Psoas muscle (tissue), 8 donors: ENCODE measurements at places on chromosomes 11 and 22. TPM values are rescaled to one million over a fixed set of nuclear protein-coding genes. Genes with fewer than 3 reads are reported as not detected.

CLCF1 gene
- total RNA-seq, result 1.5 TPM

PKNOX2 gene
- total RNA-seq, result 14.5 TPM

KCNA4 gene
- not detected for total RNA-seq

TTC36 gene
- 1.2 TPM for total RNA-seq

KRTAP5-7 gene
- not detected for total RNA-seq

HMGXB4 gene
- total RNA-seq, result 12.4 TPM

DNA sequence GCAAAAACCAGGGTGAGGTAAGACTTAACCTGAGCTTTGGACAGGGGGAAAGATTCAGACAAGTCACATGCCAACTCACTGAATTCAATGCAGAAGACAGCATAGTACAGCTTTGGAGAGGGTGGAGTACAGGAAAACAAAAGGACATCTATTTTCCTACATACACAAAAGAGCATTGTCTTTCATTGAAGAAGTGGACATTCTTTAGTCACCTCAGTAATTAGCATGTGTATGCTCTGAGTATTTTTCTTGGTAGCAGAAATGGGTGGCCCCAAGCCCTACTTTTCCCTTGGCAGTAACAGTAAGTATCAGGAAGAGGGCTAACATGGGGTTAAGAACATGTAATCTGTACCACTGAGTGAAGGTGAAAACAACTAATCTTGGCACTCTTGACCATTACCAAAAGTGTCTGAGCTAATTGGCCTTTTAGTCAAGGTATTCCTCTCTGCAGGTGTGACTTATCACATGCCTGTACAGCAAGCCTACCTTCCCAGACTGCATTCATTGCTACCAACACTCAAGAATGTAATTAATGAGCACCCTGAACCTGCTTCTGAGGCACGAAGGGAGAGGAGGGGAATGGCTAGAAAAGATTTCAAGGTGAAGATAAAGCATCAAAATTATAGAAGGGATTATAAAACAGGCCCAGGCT is 33.9 kb downstream of the SYTL2 start:
- no peak for DNase-seq
- H3K4me3 ChIP-seq, result no peak overlapping the region
- H3K27me3 ChIP-seq, result no peaks in the 10 kb centered on the region
- no peaks in the 10 kb centered on the region for H3K36me3 ChIP-seq
- H3K27ac ChIP-seq, result no peak overlapping the region

DNA sequence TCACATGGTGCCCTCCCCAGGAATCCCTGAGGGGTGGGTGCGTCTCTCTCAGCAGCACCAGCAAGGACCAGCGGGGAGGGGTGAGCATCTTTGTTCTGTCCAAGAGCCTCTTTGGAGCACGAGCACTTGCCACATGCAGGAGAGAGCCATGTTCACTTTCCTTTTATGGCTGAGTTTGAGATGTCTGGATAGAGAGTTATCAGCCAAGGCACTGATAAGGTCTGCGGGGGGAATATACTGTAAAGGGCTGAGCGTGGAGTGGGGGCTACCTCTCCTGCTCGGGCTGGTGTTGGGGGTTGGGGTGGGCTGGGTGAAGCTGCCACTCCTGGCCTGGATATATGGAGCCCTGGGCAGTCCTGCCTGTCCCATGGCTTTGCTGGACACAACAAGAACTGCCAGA is 34.9 kb upstream of the CCDC188 start:
- H3K36me3 ChIP-seq, result no peaks in the 10 kb centered on the region
- no peak overlapping the region for H3K4me3 ChIP-seq
- DNase-seq, result no peak
- H3K27me3 ChIP-seq, result peaks cover 2% of the 10 kb centered on the region
- H3K27ac ChIP-seq, result no peak overlapping the region

- no peak for DNase-seq
- H3K4me3 ChIP-seq, result no peak overlapping the region
Observed at GRCh38 chr22:25896592-25896991, 154.6 kb downstream of the MYO18B start.

GRCh38 chr11:95795627-95796295 is 5.5 kb downstream of the CEP57 start:
- H3K4me1 ChIP-seq, result peaks cover 12% of the 10 kb centered on the region
- H3K27ac ChIP-seq, result no peak overlapping the region
- H3K4me3 ChIP-seq, result no peak overlapping the region
- H3K27me3 ChIP-seq, result no peaks in the 10 kb centered on the region

DNA sequence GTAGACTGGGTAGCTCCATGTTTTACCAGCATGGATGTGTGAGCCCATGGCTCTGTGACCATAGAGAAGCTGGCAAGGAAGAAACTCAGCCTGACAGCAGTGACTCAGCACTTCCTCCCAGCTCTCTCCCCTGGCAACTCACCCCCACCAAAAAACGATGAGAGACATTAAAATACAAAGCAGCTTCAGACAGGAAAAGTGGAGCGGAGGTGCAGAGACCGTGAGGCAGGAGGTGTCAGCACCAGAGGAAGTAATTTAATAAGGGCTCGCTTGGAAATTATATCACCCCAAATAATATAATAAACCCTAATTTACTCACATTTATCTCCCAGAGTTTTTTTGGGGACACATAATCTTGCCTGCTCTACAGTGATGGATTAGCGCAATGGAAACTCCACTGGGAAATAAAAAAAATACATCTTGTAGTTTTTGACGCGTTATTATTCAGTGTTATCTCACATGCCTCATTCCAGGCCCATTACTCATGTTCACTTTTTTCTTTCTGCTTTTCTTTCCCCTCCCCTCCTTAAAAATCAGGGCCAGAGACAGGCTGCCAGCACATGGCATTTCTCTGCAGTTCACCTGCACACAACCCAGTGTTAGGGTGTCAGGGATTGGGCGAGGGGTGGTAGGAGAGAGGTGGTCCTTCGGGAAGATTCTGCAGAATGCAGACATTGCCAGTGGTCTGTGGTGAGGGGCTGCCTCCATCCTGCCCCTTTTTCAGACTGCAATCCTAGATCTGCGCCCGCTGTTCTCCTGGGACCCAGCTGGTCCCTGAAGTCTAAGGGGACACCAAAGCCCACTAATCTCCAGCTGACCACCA is 170.8 kb downstream of the BUD13 start:
- no peak overlapping the region for H3K4me3 ChIP-seq
- H3K27ac ChIP-seq, result no peak overlapping the region
- no peak for DNase-seq
- H3K36me3 ChIP-seq, result no peaks in the 10 kb centered on the region
- H3K4me1 ChIP-seq, result no peaks in the 10 kb centered on the region
- no peaks in the 10 kb centered on the region for H3K27me3 ChIP-seq

DNA sequence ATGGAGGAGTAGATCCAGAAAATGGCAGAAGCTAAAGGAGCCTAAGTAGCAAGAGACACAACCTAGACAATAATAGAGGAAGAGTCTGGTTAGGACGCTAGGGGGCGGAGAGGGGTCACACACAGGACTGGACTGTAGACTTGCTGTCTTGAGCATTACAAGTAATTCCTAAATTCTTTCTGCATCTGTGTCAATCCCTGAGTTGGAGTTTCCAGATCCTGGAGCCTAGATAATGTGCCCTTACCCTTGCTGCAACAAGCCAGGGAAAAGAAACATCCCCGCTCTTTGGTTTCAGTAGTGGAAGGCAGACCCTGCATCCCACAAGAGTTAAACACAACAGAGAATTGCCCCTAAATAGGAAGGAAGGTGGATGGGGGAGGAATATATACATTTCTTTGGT is 14.9 kb upstream of the CCDC73 start:
- H3K27me3 ChIP-seq, result no peaks in the 10 kb centered on the region
- no peak overlapping the region for H3K27ac ChIP-seq
- no peaks in the 10 kb centered on the region for H3K4me1 ChIP-seq
- no peak for DNase-seq
- H3K4me3 ChIP-seq, result no peak overlapping the region
- no peaks in the 10 kb centered on the region for H3K36me3 ChIP-seq

DNA sequence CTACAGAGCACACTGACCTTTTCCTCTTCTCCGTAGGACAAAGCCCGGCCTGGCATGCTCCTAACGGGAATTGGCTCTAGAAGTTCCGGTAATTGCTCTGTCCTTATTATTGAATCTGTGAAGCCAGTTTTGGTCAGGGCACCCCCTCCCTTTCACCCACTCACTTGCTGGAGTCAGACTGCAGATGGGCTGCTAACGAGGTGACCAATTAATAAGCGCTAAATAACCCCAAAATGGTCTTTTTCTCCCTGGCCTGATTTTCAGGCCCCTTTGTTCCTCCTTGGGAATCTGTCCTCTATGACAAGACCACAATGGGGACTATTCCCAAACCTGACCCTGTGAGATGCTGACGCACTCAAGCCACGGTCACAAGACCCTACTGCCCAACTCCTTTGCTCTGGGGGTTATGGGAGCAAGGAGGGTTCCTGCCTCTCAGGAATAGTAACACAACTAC is 610.0 kb upstream of the CADM1 start:
- no peak overlapping the region for H3K27ac ChIP-seq
- no peaks in the 10 kb centered on the region for H3K27me3 ChIP-seq
- no peak overlapping the region for H3K4me3 ChIP-seq

DNA sequence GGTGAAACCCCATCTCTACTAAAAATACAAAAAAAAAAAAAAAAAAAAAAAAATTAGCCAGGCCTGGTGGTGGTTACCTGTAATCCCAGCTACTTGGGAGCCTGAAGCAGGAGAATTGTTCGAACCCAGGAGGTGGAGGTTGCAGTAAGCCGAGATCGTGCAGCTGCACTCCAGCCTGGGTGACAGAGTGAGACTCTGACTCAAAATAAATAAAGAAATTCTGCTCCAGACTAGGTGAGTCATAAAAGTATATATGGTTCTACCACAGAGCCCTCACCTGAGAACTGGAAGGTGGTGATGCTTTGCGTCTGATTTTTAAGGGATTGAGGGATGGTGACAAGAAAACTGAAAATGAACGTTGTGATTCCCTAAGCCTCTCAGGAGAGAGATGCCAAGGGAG is 58.4 kb downstream of the NTM start:
- no peaks in the 10 kb centered on the region for H3K36me3 ChIP-seq
- no peaks in the 10 kb centered on the region for H3K4me1 ChIP-seq
- no peak overlapping the region for H3K27ac ChIP-seq
- no peaks in the 10 kb centered on the region for H3K27me3 ChIP-seq
- H3K4me3 ChIP-seq, result no peak overlapping the region
- no peak for DNase-seq

DNA sequence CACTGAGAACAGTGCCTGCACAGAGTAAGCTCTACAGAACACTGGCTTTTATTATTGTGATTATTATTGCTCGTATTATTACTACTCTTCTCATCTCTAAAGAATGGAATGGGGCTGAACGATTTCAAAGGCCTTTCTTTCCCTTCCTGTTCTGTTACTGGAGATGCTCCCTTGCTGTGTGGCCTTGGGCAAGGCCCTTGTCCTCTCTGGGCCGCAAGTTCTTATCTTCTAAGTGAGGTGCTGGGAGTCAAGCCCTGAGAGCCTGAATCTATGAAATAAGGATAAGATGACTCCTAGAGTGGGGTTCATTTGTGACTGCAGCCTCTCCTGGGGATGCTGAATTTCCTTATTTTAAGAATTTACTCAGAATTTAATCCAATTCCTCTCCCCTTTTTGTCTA is 113.5 kb downstream of the FBXO7 start:
- no peaks in the 10 kb centered on the region for H3K36me3 ChIP-seq
- no peaks in the 10 kb centered on the region for H3K4me1 ChIP-seq
- H3K27me3 ChIP-seq, result no peaks in the 10 kb centered on the region
- H3K27ac ChIP-seq, result no peak overlapping the region
- H3K4me3 ChIP-seq, result no peak overlapping the region

DNA sequence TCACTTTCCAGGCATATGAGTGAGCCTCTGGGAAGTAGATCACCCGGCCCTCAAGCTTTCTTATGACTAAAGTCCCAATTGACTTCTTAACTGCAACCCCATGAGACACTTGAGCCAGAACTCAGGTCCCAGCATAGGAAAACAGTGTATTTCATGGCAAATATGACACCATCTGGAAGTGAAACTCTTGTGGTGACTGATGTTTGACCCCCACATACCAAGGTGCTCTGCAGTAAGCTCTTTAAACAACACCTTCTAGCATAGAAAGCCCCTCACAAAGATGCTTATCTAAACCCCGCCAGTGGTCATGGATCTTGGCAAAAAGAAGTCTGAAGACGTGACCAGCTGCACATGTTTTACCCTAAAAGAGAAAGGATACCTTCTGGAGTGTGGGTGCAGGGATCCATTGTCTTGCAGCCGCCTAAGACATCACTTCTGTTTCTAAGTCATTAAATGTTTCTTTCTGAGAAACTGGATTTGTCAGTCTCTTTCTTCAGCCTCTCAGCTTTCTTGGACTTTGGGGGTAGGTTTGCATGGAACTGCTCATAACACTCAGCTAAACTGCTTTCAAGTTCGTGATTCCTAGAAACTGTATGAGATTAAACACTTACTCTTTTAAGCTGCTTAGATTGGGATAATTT is 7.4 kb upstream of the PELI3 start:
- no peaks in the 10 kb centered on the region for H3K27me3 ChIP-seq
- H3K36me3 ChIP-seq, result no peaks in the 10 kb centered on the region
- H3K4me1 ChIP-seq, result no peaks in the 10 kb centered on the region
- no peak for DNase-seq
- no peak overlapping the region for H3K4me3 ChIP-seq
- H3K27ac ChIP-seq, result no peak overlapping the region

DNA sequence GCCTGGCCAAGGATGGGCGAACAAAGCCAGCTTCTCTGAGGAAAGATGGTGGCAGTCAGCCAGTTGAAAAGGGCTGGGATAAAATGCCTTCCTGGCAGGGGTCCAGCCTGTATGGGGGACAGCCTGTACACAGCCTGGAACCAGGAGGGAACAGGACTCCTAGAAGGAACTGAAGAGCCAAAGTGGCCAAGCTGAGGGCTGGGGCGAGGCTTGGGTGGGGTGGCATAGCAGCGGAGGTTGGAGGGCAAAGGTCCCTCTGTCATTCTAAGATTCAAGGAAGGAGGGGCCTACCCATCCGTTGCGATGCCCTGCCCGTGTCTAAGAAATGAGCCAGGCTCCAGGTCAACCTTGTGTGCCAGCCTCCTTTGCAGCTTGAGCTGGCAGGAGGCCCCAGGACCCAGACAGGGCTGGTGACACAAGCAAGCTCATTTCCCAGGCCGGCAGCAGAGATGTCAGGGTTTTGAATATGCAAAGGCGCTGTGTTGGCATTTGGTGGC is 22.6 kb downstream of the FADD start:
- no peaks in the 10 kb centered on the region for H3K4me1 ChIP-seq
- H3K36me3 ChIP-seq, result no peaks in the 10 kb centered on the region
- H3K4me3 ChIP-seq, result no peak overlapping the region
- peak; percentile 49 for DNase-seq
- no peak overlapping the region for H3K27ac ChIP-seq

GRCh38 chr11:94129512-94130297 is 1.1 kb downstream of the PANX1 start:
- no peaks in the 10 kb centered on the region for H3K36me3 ChIP-seq
- H3K4me3 ChIP-seq, result peak overlapping the region; percentile 81
- peak overlapping the region; percentile 82 for H3K27ac ChIP-seq
- H3K4me1 ChIP-seq, result peaks cover 12% of the 10 kb centered on the region
- no peak for DNase-seq
- peaks cover 23% of the 10 kb centered on the region for H3K27me3 ChIP-seq

- DNase-seq, result no peak
- no peaks in the 10 kb centered on the region for H3K36me3 ChIP-seq
- no peak overlapping the region for H3K27ac ChIP-seq
- no peak overlapping the region for H3K4me3 ChIP-seq
- H3K4me1 ChIP-seq, result no peaks in the 10 kb centered on the region
Observed at GRCh38 chr11:28343304-28344233, 235.4 kb downstream of the METTL15 start.

GRCh38 chr22:42645341-42645937 is 3.8 kb downstream of the CYB5R3 start:
- peak overlapping the region; percentile 67 for H3K4me3 ChIP-seq
- peaks cover 61% of the 10 kb centered on the region for H3K4me1 ChIP-seq
- DNase-seq, result no peak
- H3K27ac ChIP-seq, result peak overlapping the region; percentile 96
- H3K36me3 ChIP-seq, result no peaks in the 10 kb centered on the region
- no peaks in the 10 kb centered on the region for H3K27me3 ChIP-seq
